Gastroesophageal sphincter (tissue), 4 donors: ENCODE measurements at places on chromosomes 2 and 18. TPM values are rescaled to one million over a fixed set of nuclear protein-coding genes. Genes with fewer than 3 reads are reported as not detected.

GRCh38 chr2:74747411-74748080, 86.4 kb upstream of the HK2 start:
- no peak for ATAC-seq

Gene DLX1
- total RNA-seq, result not detected

Gene CFAP53
- not detected for total RNA-seq

Gene TUBA3E
- total RNA-seq, result not detected

Gene SERPINB2
- total RNA-seq, result 14.5 TPM

DNA sequence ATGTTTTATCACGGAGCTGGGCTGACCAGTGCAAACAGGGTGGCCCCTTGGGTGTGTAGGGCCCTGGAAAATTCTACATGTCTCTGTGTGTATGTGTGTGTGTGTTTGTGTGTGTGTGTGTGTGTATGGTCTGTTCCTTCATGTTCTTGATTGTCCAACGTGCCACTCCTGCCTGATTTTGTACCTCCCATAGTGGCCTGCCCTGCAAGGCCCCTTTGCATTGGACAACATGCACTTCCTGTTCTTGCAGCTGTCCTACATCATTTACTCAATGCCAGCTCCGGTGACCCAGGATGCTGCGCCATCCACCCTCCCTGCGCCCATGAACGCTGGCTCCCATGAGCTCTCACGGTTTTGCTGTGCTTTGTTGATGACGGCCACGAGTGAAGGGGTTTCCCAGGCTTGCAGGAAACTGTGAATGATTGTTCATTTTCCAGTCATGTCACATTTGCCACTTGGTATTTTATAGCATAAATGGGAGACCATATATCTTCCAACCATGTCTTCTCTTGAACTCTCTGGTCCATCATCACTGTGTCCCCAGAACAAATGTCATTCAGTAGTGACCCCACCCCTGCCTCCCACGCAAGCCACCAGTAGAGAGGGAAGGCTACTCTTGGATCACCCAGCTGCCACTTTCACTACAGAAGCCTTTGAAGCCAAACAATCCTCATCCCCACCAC, 69.7 kb upstream of the NCK2 start:
- no peak for ATAC-seq

DNA sequence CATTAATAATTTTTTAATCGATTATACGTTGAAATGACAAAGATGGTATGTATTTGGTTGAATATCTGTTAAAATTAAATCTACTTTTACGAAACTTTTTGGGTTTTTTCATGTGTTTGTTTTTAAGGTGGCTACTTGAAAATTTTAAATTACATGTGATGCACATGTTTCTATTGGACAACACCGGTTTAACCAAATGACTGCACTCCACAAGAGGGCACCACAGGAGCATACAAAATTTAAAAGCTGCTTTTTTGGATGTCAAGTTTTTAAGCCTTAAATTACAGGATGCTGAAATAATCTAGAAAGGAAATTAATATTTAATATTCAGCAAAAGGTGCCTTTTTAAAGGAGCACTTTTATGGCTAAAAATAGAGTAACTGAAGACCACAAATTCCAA, 98.7 kb downstream of the ACVR1 start:
- ATAC-seq, result no peak

- ATAC-seq, result no peak
Measured at GRCh38 chr18:7321831-7322230, 90.9 kb downstream of the LRRC30 start.

Gene CIDEA
- 0.31 TPM for total RNA-seq

Gene TNFAIP6
- total RNA-seq, result 1.1 TPM

- no peak for ATAC-seq
Measured at GRCh38 chr2:218063486-218063885, 5.6 kb upstream of the RUFY4 start.

Gene NAT8
- not detected for total RNA-seq

Gene TXNDC9
- 32.8 TPM for total RNA-seq

GRCh38 chr18:12882453-12883371, 1.3 kb downstream of the PTPN2 start:
- no peak for ATAC-seq

DNA sequence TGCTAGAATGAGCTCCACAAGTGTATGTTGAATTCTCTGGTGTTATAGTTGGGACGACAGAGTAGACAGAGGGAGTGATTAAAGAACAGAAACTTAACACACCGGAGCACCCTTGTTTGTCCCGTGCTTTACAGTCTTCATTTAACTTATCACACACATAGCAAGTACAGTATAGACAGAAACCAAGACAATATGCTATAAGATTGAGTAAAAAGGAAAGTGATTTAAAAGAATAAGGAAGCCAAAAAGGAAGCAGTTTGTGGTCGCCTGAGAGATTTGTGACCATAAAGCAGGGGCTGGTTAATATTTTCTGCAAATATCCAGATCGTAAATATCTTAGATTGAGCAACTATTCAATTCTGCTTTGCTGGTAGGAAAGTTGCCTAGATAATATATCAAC, 1128.4 kb downstream of the TSN start:
- no peak for ATAC-seq

DNA sequence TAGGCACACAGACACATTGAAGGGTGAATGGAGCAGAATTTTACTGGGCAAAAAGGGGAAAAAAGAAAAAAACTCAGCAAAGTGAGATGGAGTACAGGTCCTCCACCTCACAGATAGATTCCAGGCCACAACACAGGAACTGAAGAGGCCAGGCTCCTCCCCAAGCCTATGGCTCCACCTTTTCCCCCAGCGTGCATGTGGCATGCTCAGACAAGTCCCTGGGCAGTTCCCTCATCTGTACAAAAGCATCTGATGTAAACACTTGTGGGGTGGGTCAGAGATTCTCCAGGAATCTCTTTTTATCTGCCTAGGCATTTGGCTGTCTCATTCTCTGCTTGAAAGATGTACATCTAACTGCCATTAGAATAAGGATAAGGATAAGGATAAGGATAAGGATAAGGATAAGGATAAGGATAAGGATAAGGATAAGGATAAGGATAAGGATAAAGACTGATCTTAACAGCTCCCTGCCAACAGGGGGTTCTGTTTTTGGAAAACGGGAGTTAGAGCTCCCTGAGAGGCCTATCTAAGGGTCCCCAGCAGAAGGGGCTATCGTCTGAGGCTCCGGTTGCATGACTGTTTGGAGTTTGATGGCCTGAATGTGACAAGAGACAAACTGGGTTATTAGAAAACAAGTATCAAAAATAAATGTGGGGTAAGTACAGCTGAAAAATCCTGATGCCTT, 17.2 kb upstream of the ASXL3 start:
- no peak for ATAC-seq

GRCh38 chr2:62309465-62310091, 113.7 kb downstream of the B3GNT2 start:
- ATAC-seq, result no peak
